ENCODE measurements at places on chromosomes 16 and 17.

- no peaks in the 10 kb centered on the region for H3K27me3 ChIP-seq
- no peak overlapping the region for H3K27ac ChIP-seq
- H3K4me3 ChIP-seq: no peak overlapping the region
- peak; percentile 68 for DNase-seq
These were observed 5.1 kb downstream of the CYB5D1 start for GRCh38 chr17:7862692-7863437.

DNA sequence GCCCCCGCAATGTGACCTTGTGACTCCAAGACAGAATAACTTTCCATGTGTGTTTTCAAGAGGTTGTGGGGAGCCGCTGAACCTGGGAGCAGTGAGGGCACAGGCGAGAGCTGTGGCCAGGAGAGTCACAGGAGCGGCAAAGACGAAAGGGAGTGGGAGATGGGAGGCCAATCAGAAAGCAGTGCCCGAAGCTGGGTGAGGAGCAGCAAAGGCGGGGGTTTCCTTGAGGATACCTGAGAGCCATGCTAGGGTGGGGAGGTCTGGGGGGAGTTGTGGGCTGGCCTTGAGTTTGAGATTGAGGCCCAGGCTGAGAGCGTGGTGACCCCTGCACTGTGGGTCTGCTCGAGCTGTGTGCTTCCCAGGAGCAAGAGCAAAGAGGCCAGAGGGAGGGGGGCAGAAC, 23.2 kb upstream of the NPTX1 start:
- H3K4me3 ChIP-seq: no peak overlapping the region
- no peaks in the 10 kb centered on the region for H3K27me3 ChIP-seq
- DNase-seq: no peak
- H3K4me1 ChIP-seq: peaks cover 36% of the 10 kb centered on the region
- no peak overlapping the region for H3K27ac ChIP-seq

DNA sequence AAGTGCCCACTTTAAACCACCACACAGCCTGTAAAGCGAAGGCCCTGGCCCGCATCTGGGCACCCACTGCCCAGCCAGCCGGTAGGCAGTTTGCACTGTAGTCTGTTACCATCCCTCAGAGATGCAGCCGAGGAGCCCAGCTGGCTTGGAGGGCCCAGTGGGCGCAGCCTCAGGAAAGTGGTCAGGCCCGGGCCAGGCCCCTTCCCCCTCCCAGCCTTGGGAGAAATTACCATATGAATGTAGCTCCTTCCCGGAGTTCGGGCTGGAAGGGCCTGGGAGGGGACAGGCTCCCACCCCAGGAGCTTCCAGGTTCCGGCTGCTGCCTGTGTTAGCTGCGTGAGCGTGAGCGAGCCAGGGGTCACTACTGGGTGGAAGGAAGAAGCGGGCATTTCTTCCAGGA, 325.4 kb downstream of the SEC14L1 start:
- peak overlapping the region; percentile 37 for H3K27ac ChIP-seq
- peaks cover 52% of the 10 kb centered on the region for H3K4me1 ChIP-seq
- no peaks in the 10 kb centered on the region for H3K36me3 ChIP-seq
- H3K27me3 ChIP-seq: no peaks in the 10 kb centered on the region

DNA sequence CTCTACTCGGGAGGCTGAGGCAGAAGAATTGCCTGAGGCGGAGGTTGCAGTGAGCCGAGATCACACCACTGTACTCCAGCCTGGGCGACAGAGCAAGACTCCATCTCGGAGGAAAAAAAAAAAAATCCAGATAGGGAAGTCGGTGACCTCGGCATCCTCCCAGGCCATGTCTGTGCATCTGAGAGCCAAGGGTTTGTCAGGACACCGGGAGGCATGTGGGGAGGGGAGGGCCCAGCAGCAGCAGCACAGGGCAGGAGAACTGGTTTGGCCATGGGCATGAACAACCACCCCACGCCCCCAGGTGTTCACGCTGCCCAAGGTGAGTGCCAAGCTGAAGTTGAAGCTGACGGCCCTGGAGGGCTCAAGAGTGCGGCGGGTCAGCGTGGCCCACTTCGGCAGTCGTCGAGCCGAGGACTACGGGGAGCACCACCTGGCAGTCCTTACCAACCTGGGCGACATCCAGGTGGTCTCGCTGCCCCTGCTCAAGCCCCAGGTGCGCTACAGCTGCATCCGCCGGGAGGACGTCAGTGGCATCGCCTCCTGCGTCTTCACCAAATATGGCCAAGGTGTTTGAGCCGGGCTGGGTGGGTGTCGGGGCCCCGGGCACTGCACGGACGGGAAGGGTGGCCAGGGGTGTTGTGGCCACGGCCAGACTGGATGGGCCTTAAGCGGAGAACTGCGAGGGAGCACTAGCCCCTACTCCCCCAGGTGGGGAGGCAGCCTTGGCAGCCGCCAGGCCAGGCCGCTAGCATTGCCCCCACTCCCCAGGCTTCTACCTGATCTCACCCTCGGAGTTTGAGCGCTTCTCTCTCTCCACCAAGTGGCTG, 14.7 kb upstream of the MYO15B start:
- H3K27ac ChIP-seq: no peak overlapping the region
- DNase-seq: no peak
- H3K4me3 ChIP-seq: no peak overlapping the region
- no peaks in the 10 kb centered on the region for H3K36me3 ChIP-seq
- H3K4me1 ChIP-seq: no peaks in the 10 kb centered on the region

DNA sequence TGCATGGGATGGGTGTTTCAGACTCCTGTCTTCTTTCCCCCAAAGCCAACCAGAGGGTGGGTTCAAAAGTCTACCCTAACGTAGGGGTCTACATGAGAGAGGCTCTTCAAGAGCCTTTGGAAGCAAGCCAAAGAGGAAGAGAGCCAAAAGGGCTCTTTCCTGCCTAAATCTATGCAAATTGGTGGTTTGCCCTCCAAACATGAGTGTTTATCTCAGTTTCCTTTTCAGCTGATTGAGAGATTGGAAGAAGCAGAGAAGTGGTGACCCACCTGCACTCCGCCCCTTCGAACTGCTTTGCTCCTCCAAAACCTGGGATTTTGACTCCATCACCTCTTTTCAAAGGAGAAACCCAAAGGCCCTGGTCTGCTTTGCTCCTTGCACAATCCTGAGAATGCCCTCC, 65.4 kb upstream of the MAF start:
- no peak for DNase-seq
- no peaks in the 10 kb centered on the region for H3K27me3 ChIP-seq
- no peaks in the 10 kb centered on the region for H3K36me3 ChIP-seq

- no peak overlapping the region for H3K4me3 ChIP-seq
- no peaks in the 10 kb centered on the region for H3K4me1 ChIP-seq
- peak; percentile 49 for DNase-seq
- no peak overlapping the region for H3K27ac ChIP-seq
These were observed 29.5 kb downstream of the SBK1 start for GRCh38 chr16:28321700-28322411.

GRCh38 chr16:65876056-65876408, 490.5 kb upstream of the CDH5 start:
- H3K36me3 ChIP-seq: no peaks in the 10 kb centered on the region
- no peak overlapping the region for H3K27ac ChIP-seq
- H3K4me3 ChIP-seq: no peak overlapping the region
- no peak for DNase-seq

DNA sequence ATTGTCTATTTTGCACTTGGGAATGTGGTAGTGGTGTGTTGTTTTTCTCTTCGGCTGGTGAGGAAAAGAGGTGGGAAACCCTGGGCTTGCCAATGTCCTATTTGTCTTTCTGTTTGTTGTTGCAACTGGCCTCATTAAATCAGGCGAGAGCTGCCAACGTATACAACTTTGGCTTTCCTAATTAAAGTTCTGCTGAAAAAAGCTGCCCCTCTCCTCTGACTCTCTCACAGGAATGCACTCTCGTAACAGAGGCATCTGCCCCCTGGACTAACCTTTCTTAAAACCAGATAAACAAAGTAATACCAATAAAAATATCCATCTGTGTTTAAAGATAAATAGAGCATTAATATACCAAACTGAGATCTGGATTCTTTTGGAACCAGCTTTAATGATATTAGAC, 7.8 kb downstream of the CDRT15 start:
- no peaks in the 10 kb centered on the region for H3K27me3 ChIP-seq
- H3K4me3 ChIP-seq: no peak overlapping the region
- H3K36me3 ChIP-seq: no peaks in the 10 kb centered on the region
- DNase-seq: no peak
- H3K4me1 ChIP-seq: no peaks in the 10 kb centered on the region

- no peaks in the 10 kb centered on the region for H3K27me3 ChIP-seq
- H3K36me3 ChIP-seq: no peaks in the 10 kb centered on the region
- DNase-seq: peak; percentile 20
- H3K27ac ChIP-seq: no peak overlapping the region
These were observed 1.5 kb downstream of the GGA2 start for GRCh38 chr16:23508589-23509440.

DNA sequence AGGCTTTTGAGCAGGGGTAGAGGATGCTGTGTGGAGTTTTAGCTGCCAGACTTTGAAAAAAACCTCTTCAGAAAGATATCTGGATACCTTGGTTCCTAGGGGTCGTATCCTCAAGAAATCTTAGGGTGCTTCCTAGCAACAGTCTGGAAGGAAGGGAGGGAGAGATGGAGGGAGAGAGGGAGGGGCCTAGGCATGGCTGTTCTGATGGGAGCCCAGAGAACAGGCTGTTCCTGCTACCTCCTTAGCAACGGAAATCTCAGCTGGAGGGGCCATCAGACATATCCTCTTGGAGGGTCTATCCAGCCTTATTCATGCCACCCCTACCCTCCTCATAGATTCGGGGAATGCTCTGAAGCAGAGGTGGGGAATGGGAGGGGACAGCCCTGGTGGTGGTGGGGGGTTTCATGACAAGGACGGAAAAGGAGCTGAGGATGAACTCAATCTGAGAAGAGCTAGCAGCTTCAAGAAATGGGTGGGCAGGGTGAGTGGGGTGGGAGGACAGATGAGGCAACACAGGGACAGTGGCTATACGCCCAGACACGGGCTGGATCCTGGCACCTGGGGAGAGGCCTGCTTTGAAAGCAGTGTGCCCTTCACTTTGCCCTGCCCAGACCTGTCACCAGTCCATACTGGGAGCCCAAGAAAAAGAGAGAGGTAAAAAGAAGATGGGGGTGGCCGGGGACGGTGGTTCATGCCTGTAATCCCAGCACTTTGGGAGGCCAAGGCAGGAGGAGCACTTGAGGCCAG, 2.9 kb upstream of the THRA start:
- no peaks in the 10 kb centered on the region for H3K27me3 ChIP-seq
- H3K4me3 ChIP-seq: no peak overlapping the region
- no peak overlapping the region for H3K27ac ChIP-seq
- DNase-seq: no peak

DNA sequence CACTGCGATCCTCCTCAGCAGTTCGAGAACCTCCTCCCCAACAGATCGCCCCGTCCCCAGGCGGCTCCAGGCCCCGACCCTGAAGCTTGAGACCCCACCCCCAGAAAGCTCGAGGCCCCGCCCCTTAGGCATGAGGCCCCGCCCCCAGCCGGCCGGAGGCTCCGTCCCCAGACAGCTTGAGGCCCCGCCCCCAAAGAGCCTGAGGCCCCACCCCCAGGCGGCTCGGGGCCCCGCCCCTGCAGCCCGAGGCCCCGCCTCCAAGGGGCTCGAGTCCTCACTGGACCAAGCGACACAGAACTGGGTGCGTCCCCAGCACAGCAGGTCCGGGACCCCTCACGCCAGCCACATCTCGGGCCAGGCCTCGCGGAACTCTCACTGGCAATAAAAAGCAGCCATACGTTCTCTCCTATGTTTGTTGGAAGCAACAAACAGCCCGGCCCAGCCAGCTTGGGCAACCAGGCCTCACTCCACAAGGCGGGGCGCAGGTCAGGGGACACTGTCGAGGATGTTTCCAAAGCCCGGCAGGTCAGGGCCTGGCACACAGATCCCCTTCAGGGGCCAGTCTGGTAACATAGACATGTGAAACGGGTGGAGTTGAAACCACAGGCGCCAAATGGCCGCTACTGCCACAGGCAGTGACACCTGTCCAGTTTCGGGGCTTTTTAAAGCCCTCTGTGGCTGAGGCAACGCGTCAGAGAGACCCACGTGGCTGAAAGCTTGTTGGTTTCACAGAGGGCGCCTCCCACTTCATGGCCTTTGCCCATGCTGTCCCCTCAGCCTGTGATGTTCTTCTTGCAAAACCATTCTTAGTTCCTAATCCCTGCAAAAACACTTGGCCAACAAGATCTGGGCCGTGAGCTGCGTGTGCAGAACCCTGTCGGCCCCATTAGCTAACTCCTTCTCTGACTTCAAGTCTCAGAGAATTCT, 224.2 kb downstream of the PARN start:
- DNase-seq: peak; percentile 66
- no peak overlapping the region for H3K27ac ChIP-seq
- H3K36me3 ChIP-seq: no peaks in the 10 kb centered on the region
- H3K27me3 ChIP-seq: no peaks in the 10 kb centered on the region
- no peak overlapping the region for H3K4me3 ChIP-seq

DNA sequence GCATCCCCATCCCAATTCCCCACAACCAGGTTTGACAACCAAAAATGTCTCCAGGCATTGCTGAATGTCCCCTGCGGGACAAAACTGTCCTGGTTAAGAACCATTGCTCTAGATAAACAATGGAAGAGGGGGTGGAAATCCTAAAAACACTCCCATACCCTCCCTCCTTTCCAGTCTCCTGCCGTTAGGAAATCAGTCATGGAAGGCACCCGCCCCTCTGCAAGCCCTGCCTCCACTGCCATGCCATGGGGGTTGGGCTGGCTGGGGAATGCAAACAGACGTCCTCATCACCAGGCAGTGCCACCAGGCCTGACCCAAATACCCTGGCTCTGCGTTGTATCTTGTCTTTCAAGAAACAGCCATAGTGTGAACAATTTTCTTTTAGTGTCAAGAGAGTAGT, 57.5 kb downstream of the CYTH1 start:
- no peaks in the 10 kb centered on the region for H3K36me3 ChIP-seq
- no peak for DNase-seq
- H3K4me1 ChIP-seq: no peaks in the 10 kb centered on the region
- H3K27me3 ChIP-seq: no peaks in the 10 kb centered on the region
- no peak overlapping the region for H3K27ac ChIP-seq

GRCh38 chr16:30896261-30896888, at the start of gene CTF1:
Gene CTF1 (plus strand): TSS chr16:30896614. CDS start chr16:30896644, 30 bp downstream.
- H3K36me3 ChIP-seq: no peaks in the 10 kb centered on the region
- no peaks in the 10 kb centered on the region for H3K27me3 ChIP-seq
- DNase-seq: peak; percentile 82

- no peak overlapping the region for H3K4me3 ChIP-seq
- DNase-seq: no peak
- peak overlapping the region; percentile 44 for H3K27ac ChIP-seq
- no peaks in the 10 kb centered on the region for H3K27me3 ChIP-seq
- H3K36me3 ChIP-seq: peaks cover 4% of the 10 kb centered on the region
- peaks cover 8% of the 10 kb centered on the region for H3K4me1 ChIP-seq
These were observed 23.9 kb downstream of the ACLY start for GRCh38 chr17:41894791-41895331.

GRCh38 chr16:88387941-88388627, 5.3 kb downstream of the ZNF469 start:
- no peaks in the 10 kb centered on the region for H3K27me3 ChIP-seq
- no peaks in the 10 kb centered on the region for H3K36me3 ChIP-seq
- H3K4me3 ChIP-seq: no peak overlapping the region
- H3K4me1 ChIP-seq: peaks cover 12% of the 10 kb centered on the region

GRCh38 chr17:36851250-36851649, 86.0 kb upstream of the LHX1 start:
- H3K27ac ChIP-seq: no peak overlapping the region
- no peaks in the 10 kb centered on the region for H3K27me3 ChIP-seq
- no peak for DNase-seq
- H3K4me1 ChIP-seq: no peaks in the 10 kb centered on the region

All from testis (tissue), 5 donors.